ENCODE measurements at places on chromosomes 5 and 9.
A peak's percentile ranks its signal among the peaks of the same experiment; 100 is the strongest.

GRCh38 chr9:77839459-77840140 lies 191.5 kb upstream of the GNA14 start:
- DNase-seq = no peak

DNA sequence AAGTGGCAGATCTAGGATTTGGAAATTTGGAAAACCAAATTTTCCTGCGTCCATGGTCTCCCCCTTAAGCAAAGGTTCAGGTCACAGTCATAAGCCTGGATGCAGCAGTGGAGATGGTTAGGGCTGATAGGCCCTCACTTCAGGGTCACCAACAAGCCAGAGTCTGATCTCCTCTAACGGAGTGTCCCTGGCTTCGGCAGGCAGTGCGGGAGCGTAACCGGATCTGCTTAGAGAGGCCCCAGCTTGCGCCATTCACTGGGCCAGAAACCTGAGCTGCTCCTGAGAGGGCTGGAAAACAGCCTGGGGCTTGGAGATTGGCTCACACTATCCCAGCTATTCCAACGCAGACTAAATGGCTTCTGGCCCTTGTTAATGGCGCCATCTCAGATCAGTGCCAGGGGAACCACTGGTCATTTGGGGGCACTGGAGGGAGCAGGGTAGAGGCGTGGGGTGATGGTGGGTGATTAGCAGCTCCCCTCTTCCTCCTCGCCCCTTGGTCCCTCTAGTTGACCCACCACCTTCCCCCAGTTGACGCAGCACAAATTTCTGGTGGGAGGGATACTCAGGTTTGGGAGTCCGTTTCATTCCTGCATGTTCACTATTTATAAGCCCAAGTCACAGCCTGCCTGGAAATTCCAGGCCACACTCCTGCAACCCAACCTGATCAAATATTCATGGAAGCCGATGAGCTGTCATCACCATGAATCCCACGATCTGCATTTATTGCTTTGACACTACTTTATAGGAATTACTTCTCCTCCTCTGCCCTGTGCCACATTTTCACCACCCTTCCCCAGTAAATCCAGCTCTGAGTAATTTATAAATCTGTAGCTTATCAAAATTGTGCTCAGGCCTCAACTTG lies 134.6 kb upstream of the CPEB4 start:
- no peak for DNase-seq

GRCh38 chr5:106757672-106758071 lies 913.1 kb downstream of the EFNA5 start:
- DNase-seq = no peak

DNA sequence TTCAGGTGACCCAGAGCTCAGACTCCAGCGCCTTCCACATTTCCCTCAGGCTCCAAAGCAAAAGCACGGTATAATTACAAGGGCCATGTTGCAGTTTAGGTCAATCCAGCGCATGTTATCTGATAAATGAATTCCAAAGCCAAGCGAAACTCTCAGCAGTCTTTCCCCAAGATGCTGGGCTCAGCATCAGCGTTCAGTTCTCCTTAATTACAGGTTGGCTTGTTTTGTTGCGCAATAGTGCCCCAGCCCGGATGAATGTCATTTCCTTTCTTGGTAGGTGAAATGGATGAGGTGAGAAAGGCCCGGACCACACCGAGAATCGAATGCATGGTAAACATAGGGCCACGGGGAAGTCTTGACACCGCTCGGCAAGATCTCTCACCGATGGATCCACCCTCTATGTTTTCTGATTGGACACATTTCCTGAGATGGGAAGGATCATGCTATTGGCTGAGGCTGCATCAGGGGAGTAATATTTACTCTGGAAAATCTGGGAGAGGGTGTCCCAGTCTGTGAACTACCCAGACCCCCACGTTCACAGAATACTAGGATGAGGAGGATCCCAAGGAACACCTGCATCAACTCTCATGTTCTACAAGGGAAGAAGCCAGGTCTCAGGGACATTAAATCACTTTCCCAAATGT lies 221.2 kb upstream of the ANKRD55 start:
- DNase-seq = no peak

- DNase-seq = no peak
These were observed 1.8 kb upstream of the MACROH2A1 start for GRCh38 chr5:135400866-135401265.

DNA sequence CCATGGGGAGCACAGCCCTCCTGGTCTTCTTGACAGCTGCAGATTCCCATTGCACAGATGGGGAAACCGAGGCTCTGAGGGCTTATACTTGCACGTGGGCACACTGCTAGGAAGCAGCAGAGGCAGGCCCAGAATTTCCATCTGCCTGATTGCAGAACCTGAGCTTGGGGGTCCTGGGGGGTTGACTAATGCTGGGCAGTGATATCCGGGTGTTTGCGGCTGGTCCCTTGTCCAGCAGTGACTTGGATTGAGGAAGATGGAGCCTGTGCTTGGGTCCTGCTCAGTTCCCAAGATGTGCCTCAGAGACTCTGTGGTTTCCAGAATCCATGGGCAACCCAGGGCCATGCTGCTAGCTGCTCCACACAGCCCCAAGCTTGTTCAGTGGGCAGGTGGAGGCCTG lies 91.2 kb downstream of the PHF2 start:
- DNase-seq = no peak

- no peak for DNase-seq
These were observed 186.6 kb downstream of the CRB2 start for GRCh38 chr9:123542435-123543225.

DNA sequence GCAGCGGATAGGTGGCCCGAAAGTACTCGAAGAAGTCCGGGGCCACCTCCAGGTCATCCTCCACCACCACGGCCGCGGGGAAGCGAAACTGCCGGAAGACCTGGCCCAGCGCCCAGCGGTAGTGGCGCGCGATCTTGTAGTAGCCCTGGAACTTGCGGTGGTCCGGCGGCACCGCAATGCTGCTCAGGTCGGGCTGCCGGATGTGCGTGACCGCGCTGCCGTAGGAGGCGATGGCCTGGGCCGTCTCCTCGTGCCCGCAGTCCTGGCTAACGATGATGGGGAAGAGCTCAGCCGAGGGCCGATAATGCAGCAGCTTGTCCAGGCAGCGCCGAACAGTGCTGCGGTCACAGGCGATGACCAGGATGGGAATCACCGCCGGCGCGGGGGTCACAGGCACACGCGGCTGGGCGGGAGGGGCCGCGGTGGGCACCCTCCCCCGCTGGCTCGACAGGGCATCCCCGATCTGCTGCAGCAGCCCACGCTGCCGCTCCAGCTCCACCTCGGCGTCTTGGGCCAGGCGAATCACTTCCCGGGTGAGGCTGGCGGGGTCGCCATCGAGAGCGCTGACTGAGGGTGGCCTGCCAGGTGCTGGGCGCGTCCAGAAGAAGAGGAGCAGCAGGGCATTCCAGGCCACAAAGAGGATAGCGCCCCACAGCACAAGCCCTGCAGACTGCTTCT lies 10.2 kb downstream of the MGAT1 start:
- DNase-seq = no peak

GRCh38 chr5:74123929-74124328 lies 497.9 kb downstream of the ARHGEF28 start:
- DNase-seq = no peak

DNA sequence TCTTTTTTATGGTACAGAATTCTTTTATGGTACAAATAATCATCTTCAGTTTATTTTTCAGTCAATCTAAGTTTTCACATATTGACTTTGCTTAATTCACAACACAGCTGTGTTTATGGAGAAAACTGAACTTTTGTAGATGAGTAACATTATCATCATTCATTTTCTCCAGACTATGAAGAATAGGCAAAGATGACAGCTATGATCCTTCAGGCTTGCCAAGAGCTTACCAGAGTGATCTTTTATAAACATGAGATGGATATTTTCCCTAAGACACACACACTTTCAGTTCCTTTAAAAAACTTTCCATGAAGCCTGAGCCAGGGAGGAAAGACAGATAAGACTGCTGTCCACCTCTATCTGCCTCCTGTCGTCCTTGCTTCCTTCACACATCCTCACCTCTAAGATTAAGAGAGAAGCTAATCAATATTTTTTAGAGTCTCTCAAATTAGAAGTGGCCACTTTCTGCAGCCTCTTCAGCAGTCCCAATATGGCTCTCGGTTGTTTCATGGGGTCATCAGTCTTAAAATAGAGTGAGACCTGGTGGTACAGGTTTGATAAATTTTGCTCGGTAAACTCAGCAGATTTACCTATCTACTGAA lies 108.1 kb upstream of the SLC27A6 start:
- DNase-seq = no peak

GRCh38 chr5:165712011-165712410 lies 2206.6 kb downstream of the MAT2B start:
- no peak for DNase-seq

- DNase-seq = no peak
These were observed 4.5 kb upstream of the CDX1 start for GRCh38 chr5:150162142-150162513.

DNA sequence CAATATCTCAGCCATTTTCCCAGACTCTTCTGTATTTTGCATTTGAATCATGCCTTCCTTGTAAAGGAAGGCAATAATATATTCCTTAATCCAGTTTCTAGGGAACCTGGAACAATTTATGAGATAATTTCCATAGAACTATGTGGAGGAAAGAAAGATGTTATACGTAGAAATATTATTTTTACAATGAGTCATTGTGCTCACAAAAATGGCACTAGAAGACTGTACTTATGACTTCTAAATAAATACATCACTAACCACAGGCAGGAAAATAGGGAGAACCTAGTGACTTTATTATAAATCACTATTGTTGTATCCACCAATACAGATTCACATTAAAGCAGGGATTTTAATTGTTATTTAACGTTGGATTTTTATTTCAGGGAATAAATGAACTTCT lies 87.6 kb downstream of the FBXO38 start:
- no peak for DNase-seq

DNA sequence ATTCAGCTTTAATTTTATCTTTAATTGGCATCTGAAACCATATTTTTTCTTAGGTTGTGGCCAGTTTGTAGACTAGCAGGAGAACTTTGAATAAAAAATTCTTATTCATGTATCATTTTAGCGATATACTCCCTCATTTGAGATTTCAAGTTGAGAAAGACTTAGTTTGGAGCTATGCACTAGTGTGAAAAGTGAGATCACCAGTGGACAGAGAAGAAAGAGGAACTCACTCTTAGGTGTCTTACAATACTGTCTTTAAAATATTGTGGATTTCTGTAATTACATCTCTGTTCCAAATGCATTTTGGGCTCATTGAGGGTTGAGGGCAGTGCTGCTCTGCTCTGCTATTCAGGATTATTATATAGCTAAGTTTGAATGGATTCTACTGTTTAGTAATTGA lies 54.7 kb downstream of the NAA35 start:
- DNase-seq = no peak

- DNase-seq = no peak
These were observed 53.2 kb upstream of the C9orf72 start for GRCh38 chr9:27626244-27627187.

- DNase-seq = no peak
These were observed 26.1 kb downstream of the HMGCR start for GRCh38 chr5:75363111-75363510.

DNA sequence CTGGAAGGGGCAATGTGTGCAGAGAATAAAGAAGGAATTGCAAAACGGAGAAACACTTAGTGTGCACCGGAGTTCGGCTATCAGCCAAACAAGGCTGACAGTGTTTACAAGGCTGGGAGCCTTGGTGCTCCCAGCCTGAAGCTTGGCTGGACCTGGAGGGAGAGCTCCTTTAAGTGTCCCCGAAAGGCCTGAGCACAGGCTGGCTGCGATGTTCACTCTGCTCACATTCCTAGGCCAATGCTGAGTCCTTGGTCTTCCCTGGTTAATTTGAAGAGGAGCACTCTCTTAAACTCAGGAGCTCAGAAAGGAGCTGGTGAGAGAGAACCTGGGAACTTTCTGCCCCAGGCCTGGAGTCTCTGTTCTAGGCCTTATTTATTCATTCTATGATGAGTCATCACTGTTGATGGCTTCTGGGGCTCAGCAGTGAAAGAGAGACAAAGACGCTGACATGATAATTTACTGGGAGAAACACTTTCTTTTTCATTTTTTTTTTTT lies 88.6 kb upstream of the MYO10 start:
- no peak for DNase-seq

DNA sequence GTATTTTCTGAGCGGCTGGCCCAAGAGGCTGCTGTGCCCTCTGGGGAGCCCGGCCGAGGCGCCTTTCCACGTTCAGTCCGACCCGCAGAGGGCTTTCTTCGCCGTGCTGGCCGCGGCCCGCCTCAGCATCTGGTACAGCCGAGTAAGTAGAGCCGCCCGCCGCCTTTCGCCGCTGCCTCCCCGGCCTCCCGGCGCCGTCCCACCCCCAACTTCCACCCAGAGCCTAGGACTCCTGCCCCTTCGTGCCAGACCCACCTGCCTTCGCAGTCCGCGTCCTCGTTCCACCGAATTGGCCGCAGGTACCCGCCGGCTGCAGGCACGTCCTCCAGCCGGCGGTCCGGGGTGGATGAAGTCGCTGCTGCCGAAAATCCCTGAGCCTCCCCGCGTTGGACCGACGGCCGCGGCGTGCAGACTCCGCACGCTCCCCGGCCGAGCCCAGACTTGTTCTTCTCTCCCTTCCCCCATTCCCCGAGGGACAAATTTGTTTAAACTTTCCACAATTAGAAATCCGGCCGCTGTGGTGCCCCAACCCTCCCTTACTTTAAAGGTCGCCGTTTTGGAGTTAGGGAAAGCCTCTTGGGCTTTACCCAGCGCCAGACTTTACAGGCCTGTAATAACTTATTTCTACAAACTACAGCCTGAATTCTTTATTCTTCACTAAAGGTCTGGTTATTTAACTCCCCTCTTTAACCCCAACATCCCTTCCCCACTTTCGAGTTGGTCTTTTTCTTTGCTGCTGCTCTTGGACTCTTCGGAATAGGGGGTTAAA lies 589 bp downstream of the RIC1 start:
- DNase-seq = peak; percentile 51

DNA sequence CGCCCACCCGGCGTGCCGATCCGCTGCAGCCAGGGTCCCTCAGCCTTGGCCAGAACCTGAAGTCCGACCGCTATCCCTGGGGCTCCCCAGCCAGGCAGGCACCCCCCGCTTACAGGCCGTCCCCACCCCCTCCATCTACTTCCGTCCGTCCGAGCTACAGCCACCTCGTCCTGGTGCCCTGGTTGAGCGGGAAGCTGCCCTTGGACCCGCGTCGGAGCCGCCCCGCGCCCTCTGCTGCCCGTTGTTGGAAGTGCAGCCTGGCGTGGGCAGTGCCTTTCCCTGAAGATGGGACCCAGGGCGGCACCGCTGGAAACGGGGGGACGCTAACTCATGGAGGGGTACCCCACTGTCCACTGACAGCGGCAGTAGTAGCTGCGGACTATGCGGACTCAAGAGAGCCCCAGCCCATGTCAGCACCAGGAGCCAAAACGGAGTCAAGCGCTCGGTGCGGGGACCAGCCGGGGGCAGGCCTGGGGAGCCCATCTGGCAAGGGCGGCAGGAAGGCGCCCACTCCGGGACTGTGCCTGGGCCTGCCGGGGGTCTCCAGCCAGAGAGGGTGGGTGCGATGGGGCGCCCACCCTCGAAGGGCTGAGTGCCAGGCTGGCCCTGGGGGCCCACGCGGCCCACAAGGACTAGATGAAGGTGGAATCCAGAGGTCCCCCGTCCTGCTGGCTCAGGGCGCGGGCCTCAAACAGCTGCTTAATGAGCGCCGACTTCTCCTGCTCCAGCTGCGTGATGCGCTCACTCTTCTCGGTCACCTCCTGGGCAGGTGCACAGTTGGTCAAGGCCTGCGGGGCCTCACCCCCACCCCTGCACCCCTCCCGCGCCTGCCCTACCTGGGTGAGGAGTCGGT lies 6.1 kb downstream of the SAPCD2 start:
- DNase-seq = peak; percentile 29

- DNase-seq = no peak
These were observed 42.3 kb downstream of the SNCAIP start for GRCh38 chr5:122354293-122354692.

GRCh38 chr9:24820196-24820595 lies 274.5 kb upstream of the IZUMO3 start:
- no peak for DNase-seq

GRCh38 chr5:72244862-72245371 lies 75.1 kb downstream of the MRPS27 start:
- DNase-seq = no peak
